ENCODE measurements at places on chromosomes 5 and 9. TPM values are rescaled to one million over a fixed set of nuclear protein-coding genes. Genes with fewer than 3 reads are reported as not detected.

The CARD9 gene
- total RNA-seq = 1.1 TPM

The RECK gene
- 9.8 TPM for total RNA-seq

The PHF24 gene
- 0.35 TPM for total RNA-seq

- no peak for DNase-seq
Observed at GRCh38 chr5:164627021-164627420, 1121.6 kb downstream of the MAT2B start.

DNA sequence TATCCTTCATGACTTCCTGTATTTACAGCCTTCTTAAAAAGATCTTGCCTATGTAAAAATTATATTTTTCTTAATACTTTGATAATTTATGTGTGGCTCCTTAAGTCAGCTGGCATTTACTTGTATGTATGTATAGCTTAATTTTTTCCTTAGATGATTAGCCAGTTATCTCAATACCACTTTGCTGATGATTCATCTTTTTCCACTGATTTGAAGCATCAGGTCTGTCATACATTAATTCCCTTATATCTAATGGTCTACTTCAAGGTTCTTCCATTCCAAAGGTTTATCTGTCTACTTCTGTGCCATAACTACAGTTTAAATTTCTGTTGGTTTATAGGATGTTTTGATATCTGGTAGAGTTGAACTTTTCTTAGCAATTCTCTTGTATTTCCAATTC is 44.9 kb upstream of the MTMR12 start:
- DNase-seq = no peak

DNA sequence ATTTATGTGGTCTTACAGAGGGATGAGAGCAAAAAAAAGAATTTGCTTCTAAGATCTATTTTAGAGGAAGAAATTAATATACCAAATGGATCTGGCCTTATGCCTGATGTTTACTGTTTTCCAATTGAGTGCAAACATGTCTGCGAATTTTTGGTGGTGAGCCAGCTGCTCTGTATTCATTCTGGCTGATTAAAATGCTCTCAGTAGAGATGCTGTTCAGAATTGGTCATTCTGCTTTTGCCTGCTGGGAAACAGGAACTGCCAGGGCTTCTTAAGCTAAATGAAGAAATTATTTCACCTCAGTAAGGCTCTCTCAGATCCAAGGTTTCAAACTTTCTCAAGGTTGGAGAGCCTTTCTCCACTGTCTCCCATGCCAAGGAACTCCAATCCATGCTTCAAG is 132.0 kb upstream of the SV2C start:
- no peak for DNase-seq

DNA sequence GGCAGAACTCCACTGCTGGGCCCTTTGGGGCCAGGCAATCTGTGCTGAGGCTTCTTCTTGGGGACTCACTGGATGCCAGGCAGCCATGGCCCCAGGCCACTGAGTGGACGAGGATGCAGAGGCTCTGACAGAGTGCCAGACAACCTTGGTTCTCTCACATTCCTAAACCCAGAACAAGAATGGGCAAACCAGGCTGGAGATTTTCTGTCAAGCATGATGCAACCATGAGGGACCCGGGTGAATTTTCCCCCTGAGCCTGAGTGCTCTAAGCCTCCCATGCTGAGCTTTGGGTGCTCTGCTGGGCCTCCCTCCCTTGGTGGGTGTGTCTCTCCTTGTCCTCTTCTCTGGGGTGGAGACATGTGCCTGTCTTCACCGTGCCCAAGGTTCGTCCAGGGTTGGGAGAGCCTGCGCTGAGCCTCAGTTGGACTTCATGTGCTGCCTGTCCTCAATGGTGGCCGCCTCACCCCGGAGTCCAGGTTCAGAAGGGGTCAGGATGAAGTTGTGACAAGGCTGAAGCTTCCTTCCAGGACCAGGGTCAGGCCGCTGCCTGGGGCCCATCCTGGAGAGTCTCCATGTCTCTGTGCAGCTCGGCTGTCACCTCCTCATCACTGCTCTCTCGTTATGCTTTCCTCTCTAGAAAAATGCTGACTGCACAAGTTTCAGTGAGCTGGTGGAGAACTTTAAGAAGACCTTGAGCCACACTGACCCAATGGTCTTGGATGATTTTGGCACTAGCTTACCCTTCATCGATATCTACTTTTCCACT is 24.1 kb downstream of the PITX1 start:
- DNase-seq = no peak

GRCh38 chr9:135045928-135046738 is 41.3 kb upstream of the OLFM1 start:
- no peak for DNase-seq

GRCh38 chr9:134283111-134283515 is 43.1 kb upstream of the RXRA start:
- DNase-seq = no peak

- no peak for DNase-seq
Observed at GRCh38 chr9:127457191-127457878, 6.0 kb downstream of the LRSAM1 start.

Measured in H1 (cell line).